ENCODE measurements at places on chromosomes 4 and X.

GRCh38 chr4:121326597-121326996 lies 54.2 kb downstream of the QRFPR start:
- no peak for DNase-seq

- DNase-seq: no peak
Observed at GRCh38 chr4:184090571-184090970, 127.1 kb downstream of the ENPP6 start.

GRCh38 chr4:121706595-121707021 lies 9.8 kb upstream of the ANXA5 start:
- DNase-seq: no peak

- DNase-seq: no peak
Observed at GRCh38 chr4:135281230-135281629, 1079.6 kb upstream of the PABPC4L start.

DNA sequence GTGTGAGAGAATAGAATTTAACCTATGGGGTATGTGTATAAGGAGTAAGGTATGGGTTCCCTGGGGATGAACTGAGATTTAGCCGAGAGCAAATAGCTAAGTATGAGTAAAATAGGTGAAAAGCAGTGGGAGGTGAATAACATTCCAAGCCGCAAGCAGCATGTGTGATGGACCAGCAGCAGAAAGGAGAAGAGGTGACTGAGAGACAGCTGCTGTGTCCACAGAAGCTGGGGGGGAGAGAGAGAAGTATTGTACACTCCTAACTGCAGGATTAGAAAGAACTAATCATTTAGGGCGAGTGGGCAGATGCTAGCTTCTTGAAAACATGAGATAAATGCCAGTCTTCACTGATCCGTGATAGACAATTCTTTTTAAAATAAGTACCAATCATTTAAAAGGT lies 296.0 kb downstream of the KLHL4 start:
- DNase-seq: peak; percentile 26

DNA sequence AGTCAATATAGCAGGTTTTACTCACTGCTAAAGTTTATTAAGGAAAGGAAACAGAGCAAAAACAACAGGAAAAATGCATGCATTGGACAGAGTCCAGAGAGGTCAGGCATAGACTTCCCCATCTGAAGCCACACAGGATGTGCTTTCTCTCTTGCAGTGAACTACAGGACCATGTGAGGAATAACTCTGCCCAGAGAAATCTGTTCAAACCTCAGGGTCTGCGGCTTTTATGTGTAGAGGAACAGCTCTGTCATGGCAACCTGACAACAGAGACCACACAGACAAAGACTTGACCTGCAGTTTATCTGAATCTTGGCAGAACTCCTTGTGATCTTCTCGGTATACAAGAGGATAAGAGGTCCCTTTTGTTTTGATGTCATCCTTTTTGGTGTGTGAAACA lies 46.3 kb upstream of the LONRF3 start:
- DNase-seq: no peak

GRCh38 chrX:69203638-69204037 lies 38.4 kb upstream of the PJA1 start:
- no peak for DNase-seq

DNA sequence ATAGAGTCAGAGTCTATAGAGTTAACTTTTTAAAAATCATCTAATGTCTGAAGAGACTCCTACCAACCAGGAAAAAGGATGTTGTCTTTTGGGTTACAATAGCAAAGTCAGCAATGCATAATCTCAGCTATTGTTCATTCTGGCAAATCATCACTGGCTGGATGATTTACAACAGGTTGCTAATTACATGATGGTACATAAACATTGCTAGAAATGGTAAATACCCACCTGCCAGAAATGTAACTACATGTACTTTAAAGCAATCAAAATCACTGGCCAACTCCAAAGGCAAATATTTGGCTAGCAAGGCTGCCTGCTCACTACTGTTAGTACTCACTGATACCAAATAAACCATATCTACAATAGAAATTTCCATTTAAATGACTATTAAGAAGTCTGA lies 91.1 kb downstream of the PPP3CA start:
- DNase-seq: no peak

DNA sequence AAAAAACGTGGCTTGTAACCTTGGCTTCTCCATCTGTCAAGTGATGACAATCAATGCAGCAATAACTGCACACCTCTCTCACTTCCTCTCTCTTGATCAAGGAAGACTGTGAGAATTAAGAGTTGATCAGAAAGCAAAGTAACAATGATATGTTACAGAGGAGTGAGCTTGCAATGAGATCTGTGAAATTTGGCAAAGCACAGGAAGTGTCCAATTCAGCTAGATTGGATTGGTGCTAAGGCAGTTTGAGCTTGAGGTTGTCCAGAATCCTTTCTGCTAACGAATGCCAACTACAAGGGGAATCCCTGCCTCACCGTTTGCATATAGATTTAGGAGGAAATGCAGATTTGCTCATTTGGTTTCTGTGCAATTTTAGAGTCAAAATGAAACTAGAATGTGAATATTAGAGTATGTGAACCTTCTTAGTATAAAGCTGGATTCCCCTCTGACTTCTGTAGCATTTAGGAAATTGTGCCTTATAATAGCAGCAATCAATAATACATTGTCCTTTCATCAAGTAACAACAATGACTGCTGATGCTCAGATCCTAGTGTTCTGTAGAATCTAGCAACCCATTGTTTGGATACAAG lies 346.4 kb downstream of the PTTG2 start:
- no peak for DNase-seq
